ENCODE measurements at places on chromosomes 7 and 10.

GRCh38 chr10:74900297-74900696 is 73.9 kb downstream of the KAT6B start:
- DNase-seq: no peak

DNA sequence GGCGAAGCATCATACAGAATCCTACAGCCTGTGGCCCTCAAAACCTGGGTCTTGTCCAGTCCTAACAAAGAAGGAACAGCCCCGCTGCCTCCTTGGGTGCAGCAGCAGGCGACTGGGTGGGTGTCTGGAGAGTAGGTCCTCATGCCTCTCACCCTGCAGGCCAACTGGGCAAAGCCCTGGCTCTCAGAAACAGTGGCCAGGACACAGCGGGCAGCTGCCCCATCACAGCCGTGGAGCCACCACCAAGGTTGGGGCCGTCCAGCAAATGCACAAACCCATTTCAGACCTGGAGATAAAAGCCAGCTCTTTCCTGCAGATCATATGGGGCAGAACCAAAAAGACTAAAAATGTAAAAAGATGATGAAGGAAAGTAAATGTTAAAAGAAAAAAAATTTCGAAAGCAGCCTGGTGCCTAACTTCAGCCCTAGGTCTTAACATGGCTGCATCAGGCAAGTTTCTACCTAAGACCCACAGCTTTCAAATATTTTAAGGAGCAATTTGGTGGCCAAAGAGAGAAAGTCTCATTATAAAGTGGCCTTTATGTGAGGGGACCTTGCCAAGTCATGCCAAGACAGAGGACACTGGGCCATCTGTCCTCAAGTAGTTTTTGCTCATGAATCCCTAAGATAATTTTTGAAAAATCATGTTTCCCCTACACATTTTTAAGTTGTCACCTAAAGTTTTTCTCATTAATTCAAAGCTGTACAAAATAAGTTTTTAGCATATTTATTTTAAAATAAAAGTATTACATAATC is 142.1 kb downstream of the PAXIP1 start:
- DNase-seq: no peak

GRCh38 chr10:82353381-82353780 is 478.4 kb downstream of the NRG3 start:
- DNase-seq: no peak

- DNase-seq: no peak
Measured at GRCh38 chr7:40525764-40526163, 391.0 kb downstream of the SUGCT start.

GRCh38 chr10:6048281-6049030 is 13.7 kb downstream of the IL2RA start:
- no peak for DNase-seq

GRCh38 chr10:21500578-21500910 is 24.9 kb downstream of the SKIDA1 start:
- DNase-seq: no peak

DNA sequence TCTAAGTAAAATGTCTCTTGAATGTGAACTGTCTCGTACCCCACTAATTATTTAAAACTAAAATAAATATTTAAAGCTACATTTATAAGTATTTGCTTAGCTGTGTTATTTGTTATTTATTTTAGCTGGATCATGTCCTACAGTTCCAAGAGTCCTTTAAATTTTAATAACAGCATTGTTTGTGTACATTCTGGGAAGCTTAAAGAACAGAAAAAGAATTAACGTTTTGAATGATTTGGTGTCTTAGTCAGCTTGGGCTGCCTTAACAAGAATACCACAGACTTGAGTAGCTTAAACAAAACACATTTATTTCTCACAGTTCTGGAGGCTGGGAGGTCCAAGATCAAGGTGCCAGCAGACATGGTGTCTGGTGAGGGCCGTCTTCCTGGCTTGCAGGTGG is 107.4 kb downstream of the ITIH5 start:
- no peak for DNase-seq

- peak; percentile 44 for DNase-seq
Measured at GRCh38 chr7:128398016-128398840, 11.6 kb downstream of the IMPDH1 start.

- no peak for DNase-seq
Measured at GRCh38 chr7:86863452-86863851, 196.0 kb downstream of the ELAPOR2 start.

- DNase-seq: no peak
Measured at GRCh38 chr10:117503244-117504205, 39.0 kb upstream of the EMX2 start.

DNA sequence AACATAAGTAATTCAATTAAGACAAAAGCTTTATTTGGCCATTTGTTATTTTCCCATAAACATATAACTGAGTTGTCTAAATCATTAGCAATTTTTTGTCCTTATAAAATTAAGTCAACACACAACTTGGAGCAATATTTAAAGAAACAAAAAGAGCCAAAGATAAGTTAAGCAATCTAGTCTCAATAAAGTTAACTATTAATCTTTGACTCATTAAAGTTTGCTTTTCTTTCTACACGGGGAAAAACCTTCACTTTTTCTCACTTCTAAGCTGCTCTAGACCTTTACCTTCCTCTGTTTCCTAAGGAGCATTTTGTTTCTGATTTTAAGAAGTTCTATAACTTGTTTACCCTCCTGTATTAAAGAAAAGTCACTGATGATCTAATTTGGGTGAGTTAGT is 867.1 kb upstream of the PHF14 start:
- no peak for DNase-seq

DNA sequence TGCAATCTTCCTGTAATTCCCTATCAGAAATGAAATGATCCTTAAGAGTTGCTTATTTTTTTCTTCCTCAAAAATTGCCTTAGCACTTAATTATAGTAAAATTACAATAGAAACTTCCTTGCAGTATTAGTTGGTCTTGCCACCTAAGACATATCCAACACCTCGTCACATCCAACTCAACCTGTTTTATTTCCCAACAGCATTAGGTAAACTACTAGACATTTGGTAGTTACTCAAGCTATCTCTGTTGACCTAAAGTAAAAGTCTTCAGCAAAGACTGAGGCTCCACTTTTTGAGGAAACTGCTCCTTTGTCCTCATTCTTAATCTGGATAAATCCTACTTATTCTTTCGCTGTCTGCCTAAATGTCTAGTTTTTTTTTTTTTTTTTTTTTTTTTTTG is 20.4 kb downstream of the HIBADH start:
- DNase-seq: no peak

DNA sequence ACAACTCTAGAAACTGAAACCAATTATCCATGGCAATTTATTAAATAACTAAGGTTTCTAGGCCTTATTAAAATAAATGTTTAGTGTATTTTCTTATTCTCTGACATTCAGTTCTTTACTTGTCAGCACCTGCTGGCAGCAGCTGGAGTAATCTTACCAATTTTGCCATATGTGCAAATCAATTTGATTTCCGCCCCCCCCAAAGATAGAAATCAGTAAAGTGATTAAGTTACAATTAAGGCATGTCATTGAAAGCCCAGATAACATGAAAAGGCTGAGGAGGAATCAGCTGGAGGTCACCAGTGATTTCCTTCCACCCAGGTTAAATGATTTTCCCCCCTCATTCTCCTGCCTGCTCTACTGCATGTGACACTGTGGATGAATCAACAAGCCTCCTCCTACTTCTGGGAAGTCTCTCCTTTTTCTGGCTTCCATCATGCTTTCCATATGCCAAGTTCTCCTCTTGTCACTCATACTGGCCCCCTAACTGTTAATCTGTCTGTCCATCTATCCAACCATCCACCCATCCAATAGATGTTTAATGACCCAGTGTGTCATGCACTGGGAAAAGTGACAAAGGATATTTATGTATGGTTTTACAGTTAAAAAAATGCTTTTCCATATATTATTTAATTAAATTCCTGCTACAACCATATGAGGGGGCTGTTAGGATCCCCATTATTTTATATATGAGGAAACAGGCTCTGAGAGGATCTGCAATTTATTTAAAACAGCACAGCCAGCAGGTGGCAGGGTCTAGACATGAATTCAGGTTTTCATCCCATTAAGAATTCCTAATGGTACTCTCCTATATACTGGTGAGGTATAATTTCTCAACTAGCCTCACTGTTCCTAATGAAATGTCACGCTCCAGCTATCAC is 116.5 kb downstream of the ATXN7L1 start:
- DNase-seq: peak; percentile 37

GRCh38 chr10:96740579-96741281 is 20.4 kb upstream of the PIK3AP1 start:
- no peak for DNase-seq

GRCh38 chr7:142626420-142627035 is 122.7 kb upstream of the PRSS1 start:
- peak; percentile 78 for DNase-seq

- DNase-seq: no peak
Measured at GRCh38 chr10:110802090-110802489, 69.6 kb upstream of the PDCD4 start.

DNA sequence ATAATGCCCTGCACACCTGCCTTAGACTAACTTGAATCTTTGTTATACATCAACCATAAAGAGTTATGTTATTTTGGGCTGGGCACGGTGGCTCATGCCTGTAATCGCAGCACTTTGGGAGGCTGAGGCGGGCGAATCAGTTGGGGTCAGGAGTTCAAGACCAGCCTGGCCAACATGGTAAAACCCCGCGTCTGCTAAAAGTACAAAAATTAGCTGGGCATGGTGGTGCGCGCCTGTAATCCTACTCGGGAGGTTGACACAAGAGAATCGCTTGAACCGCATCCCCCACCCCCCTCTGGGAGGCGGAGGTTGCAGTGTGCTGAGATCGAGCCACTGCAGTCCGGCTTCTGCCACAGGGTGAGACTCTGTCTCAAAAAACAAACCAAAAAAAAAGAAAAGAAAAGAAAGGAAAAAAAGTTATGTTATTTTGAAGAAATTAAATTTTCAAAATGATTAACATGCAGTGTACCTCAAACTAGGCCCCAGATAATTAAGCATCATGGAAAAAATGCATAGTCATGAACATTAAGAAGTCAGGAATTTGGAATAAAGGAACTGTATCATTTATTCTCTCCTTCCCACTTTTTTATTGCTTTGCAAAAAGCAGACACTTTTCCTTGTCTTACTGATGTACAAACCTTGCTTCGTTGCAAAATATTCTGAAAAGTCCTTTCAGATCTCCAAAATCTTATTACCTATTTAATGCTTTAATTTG is 43.3 kb downstream of the STAM start:
- no peak for DNase-seq

- DNase-seq: no peak
Measured at GRCh38 chr10:11341283-11341960, 270.0 kb downstream of the USP6NL start.

- DNase-seq: no peak
Measured at GRCh38 chr10:6082496-6083395, 6.1 kb upstream of the RBM17 start.

DNA sequence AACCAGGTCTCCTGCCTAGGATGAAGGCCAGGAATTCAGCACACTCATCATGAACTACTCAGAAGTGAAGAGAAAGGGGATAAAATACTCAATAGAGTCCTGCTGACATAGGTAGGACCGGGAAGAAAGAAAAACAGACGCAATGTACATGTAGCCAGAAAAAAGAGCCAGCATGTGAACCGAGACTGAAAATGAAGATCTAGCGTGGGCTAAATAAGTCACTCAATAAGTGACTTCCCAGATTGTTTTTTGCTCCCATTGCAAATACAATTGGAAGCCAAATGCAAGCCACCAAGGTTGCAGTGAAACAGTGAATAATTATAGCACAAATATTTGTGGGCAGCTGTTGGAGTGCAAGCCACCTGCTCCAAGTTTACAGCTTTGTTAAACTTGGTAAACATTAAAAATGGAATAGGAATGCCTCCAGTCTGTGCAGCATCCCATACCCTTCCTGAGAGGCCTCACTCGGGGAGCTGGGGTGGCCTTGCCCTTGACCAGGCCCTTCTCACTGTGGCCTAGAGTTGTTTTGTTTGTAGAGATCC is 34.7 kb upstream of the HPS1 start:
- DNase-seq: no peak

GRCh38 chr7:82312646-82313045 is 130.9 kb downstream of the CACNA2D1 start:
- no peak for DNase-seq

GRCh38 chr10:116687633-116688032 is 54.7 kb downstream of the HSPA12A start:
- no peak for DNase-seq

- no peak for DNase-seq
Measured at GRCh38 chr10:78811174-78811573, 257.6 kb upstream of the ZMIZ1 start.

- no peak for DNase-seq
Measured at GRCh38 chr7:952548-953441, 1.7 kb downstream of the ADAP1 start.

GRCh38 chr10:6915307-6915706 is 335.2 kb upstream of the PRKCQ start:
- DNase-seq: no peak

GRCh38 chr10:3040069-3040468 is 27.3 kb upstream of the PFKP start:
- DNase-seq: no peak

- DNase-seq: no peak
Measured at GRCh38 chr10:130761032-130761575, 550.4 kb downstream of the TCERG1L start.

DNA sequence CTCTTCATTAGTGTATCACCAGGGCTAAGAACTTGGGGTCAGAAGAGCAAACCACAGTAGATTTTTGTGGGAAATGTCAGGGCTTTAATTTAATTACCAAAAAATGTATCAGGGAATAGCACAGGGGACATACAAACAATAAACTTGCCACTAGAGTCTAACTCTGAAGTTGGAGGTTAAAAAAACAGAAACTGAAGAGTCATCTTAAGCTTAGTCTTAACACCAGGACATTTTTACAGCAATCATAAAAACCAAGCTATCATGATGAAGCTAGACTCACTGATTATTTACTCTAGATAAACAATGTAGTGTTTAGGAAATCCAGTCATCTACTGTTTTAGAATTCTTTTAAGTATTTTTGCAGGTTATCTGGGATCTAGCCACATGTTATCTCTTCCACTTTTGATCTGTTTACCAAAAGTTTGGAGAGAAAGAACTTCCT is 48.4 kb upstream of the GLI3 start:
- no peak for DNase-seq

- DNase-seq: no peak
Measured at GRCh38 chr7:154592388-154592787, 410.5 kb downstream of the PAXIP1 start.

- no peak for DNase-seq
Measured at GRCh38 chr10:17585016-17585415, 32.2 kb downstream of the HACD1 start.

DNA sequence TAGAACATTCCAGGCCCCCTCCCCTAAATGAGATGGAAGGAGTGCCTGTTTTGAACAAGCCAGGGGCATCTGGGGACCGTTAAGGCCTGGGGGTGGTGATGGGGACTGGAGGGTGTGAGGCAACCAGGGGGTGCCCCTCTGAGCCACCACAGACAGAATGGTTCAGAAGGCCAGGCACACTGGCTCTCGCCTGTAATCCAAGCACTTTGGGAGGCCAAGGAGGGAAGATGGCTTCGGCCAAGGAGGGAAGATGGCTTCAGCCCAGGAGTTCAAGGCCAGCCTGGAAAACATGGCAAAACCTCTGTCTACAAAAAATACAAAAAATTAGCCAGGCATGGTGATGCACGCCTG is 173.2 kb upstream of the TNRC18 start:
- DNase-seq: no peak
